Stimulated activated CD8-positive, alpha-beta memory T cell treated with anti-CD3 and anti-CD28 coated beads, Interleukin-15, amount 100 ng/mL, for 48 hours (primary cell): ENCODE measurements at places on chromosomes 16 and 17.

DNA sequence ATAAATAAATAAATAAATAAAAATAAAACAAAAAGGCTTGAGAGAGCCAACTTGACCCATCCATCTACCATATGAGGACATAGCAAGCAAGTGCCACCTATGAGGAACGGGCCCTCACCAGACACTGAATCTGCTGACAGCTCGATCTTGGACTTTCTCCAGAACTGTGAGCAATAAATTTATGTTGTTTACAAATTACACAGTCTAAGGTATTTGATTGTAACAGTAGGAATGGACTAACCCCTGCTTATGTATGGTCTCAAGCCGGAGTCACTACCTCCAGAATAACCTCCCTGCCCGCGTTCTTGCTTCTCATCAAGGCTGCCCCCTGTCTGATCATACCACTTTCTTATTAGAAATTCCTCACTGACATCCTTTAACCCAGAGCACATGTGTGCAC is 9.9 kb downstream of the SLC5A11 start:
- DNase-seq = no peak

- no peak for DNase-seq
These were observed 9.8 kb downstream of the ST6GALNAC1 start for GRCh38 chr17:76633628-76634328.

DNA sequence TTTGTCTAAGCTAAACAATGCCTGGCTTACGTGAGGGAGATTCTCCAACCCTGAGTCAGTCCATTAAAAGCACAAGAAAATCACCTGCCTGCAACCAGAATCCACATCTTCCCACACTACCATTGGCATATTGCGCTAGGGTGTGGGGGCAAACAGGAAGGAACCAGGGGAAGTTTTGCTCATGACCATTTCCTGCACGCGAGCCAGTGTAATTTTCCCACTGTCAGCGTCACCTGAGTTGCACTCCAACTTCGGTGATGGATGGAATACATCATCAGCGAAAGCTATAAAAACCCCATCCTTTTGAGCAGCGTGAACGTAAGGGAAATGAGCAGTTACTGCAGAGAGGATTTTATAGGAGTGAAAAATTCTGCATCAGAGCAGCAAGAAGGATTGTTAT is 167.9 kb upstream of the NOL11 start:
- no peak for DNase-seq

- peak; percentile 38 for DNase-seq
These were observed 22.3 kb downstream of the ARHGAP27 start for GRCh38 chr17:45410144-45411091.

DNA sequence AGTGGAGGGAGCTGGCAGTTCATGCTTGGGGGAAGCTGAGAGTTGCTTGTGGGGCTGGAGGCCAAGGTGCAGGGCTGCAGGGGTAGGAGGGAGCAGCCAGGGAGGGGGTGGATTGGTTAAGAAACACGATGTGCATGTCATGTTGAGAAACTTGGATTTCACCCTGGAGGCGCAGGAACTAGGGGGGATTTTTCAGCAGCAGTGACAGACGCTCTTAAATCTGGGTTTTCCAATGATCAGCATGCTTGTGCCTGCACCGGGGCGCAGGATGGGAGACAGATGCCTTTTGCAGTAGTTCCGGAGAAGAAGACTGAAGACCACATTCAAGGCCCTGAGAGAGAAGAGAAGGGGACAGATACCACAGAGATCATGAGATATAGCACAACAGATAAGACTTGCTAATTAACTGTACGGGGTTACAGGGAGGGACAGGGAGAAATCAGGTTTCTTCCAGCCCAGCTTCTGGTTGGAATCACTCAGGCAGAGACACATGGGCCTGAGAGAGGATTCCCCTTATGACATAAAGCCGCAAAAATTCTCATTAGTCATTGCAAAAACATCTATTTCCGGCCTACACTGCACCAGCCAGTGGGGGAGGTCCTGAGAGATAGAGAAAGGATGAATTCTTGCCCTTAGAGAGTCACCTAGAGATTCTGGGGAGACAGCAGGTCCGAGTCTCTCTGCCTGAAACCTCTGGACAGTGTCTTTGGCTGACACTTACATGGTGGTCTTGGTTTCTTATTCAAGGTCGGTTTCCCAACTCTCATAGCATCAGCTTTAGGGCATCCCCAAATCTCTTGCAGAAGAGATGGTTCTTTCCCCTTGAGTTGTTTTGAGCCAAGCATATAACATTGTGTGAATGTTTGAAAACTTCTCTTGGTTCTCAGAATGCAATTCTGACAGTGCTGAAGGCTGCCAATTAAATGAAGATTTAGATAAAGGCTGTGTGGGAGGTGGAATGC is 27.1 kb downstream of the CDH13 start:
- DNase-seq = peak; percentile 27

- DNase-seq = no peak
These were observed 90.1 kb upstream of the CDC42EP4 start for GRCh38 chr17:73401911-73402310.

- DNase-seq = no peak
These were observed 15.9 kb downstream of the ANKRD40 start for GRCh38 chr17:50691550-50692447.

- no peak for DNase-seq
These were observed 640.7 kb upstream of the SOX9 start for GRCh38 chr17:71480099-71480498.

DNA sequence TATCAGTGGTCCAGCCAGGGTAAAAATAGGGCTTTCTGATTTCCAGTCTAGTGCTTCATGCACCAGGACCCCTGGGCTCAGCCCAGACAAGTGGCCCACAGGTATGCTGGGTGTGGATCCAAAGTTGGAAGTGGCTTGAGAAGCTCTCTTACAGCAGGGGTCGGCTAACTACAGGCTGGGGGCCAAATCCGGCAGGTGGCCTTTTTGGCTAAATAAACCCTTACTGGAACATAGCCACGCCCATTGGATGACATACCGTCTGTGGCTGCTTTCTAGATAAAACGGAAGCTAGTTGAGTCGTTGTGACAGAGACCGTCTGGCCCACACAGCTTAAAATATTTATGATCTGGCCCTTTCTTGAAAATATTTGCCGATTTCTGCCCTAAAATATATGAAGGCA is 119.0 kb upstream of the CDC42EP4 start:
- no peak for DNase-seq

- DNase-seq = no peak
These were observed 5.5 kb upstream of the CALB2 start for GRCh38 chr16:71352963-71353460.

DNA sequence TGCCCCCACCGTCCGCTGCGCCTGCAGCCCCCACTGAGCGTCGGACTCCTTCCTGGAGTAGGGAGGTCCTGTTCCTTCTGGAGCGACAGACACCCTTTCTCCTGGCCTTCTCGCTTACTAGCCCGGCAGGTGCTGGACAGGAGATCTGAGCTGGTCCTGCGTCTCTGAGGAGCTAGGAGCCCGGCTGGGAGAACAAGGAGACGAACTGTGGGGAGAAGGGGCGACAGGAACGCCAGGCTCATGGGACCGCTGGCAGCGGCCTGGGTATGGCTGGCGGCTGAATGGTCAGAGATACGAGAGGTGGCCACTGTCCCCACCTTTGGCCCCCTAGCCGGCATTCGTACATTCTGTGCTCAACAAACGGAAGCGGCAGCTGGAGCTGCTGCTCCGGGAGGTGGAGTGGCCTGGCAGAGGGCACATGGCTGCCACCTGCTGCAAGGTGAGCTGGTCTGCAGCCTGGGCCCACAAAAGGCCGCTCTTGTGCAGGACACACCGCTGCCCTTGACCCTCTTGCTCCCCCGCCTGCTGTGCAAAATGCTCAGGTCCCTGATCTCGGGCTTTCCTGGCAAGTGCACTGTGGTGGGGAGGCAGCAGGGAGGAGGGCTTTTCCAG is 2066.7 kb downstream of the TP53TG3F start:
- no peak for DNase-seq

GRCh38 chr17:18959845-18960240 is 7.9 kb downstream of the SLC5A10 start:
- DNase-seq = no peak

DNA sequence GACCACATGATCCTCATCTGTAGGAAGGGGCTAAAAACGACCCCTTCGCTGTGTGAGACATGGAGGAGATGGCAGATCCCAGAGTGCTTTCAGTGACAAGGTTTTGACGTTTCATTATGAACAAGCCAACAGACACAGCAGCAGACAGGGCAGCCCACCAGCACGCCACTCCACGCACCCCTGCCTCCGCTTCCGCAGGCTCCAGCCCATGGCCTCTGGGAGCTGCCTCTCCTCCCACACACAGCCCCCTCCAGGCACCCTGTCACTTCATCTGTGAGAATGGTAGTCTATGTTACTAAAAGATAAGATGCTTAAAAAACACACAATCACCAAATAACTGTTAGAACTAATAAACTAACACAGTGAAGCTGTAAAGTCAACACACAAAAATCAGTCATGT is 12.3 kb upstream of the ADCY7 start:
- DNase-seq = no peak

GRCh38 chr16:11586378-11586855 is 302 bp downstream of the LITAF start:
- no peak for DNase-seq

- DNase-seq = no peak
These were observed 9.0 kb downstream of the DNAAF8 start for GRCh38 chr16:4743226-4743878.

GRCh38 chr17:70076189-70076588 is 1.2 kb downstream of the KCNJ16 start:
- DNase-seq = no peak

DNA sequence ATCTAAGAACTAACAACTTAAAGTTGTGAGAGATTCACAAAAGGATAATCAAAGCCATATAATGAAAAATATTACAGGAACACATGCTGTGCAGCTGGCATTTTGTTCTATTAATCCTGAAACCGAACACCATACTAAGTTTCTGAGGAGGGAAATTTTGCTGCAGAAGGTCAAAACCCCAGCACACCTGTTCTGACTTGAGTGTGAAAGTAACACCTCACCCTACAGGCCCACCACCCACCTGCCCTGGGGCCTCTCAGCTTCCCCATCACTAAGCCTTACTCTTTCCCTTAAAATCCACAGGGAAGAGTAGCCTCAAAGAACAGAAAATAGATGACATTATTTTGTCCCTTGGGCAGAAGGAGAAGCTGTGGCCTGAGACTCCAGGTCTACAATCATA is 44.8 kb downstream of the STAT5A start:
- DNase-seq = peak; percentile 26

GRCh38 chr17:4648741-4649140 is 7.3 kb upstream of the ALOX15 start:
- no peak for DNase-seq

DNA sequence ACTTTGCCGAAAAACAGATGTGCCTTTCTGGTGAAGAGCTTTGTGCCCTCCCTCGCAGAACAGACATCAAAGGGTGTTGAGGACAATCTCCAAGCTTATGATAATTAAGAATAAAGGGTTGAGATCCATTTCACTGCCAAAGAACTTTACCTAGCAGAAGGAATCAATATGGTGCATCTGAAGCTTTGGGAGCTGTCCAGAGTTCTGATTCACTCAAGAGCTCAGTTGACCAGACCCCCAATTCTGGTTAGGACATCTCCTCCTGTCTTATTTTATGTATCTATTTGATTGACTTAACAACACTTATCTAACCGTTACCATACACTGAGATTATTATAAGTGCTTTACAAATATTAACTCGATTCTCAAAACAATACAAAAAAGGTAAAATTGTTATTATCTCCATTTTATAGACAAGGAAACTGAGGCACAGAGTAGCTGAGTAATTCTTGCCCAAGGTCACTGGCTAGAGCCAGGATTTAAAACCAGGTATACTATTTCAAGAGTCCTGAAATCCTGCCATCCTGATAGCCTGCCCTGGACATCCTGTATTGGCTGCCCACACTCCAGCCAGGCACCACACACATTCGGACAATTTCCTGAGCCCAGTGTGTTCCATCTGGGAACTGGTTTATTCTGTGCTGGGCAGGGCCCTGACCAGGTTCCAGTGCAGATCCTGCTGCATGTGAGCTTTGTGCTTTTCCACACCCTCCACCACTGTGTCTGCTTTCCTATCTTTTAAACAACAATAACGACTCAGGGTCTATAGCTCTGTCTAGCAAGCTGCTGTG is 29.8 kb downstream of the PITPNM3 start:
- DNase-seq = no peak

- DNase-seq = no peak
These were observed 4.2 kb downstream of the PITPNA start for GRCh38 chr17:1558401-1558800.

DNA sequence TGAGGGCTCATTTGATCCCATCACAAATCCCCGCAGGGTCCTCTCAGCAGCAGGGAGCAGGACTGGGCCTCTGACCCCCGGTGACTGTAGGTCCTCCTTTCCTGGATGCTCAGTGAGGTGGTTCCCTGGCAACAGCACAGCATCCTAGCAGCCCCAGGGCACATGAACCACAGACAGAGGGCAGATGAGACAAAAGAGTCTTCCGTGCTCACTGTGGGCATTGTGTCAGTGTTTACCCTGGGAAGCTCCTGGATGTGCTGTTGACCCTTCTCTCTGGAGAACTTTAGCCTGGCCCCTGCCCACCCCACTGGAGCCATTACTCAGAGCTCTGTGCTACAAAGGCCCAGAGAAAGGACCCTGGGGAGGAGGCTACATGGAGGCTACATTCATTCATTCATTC is 21.7 kb upstream of the TMEM220 start:
- no peak for DNase-seq

DNA sequence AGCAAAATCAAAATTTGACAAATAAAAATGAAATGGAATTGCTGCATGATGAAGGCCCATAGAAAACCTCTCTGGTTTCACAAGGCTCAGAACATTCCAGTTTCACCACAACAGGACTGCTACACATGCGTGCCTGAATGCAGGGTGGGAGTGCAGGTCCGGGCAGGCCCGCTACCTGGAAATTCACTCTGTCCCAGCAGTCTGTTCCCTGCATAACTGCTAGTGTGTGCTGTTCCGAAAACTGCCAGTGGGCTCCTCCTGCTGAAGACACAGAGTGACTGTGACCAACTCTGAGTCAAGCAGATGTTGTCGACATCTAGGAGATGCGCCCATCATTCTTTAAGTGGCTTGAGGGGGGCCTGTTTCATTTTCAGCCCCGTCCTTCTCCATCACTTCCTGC is 284.8 kb upstream of the MAF start:
- DNase-seq = no peak

DNA sequence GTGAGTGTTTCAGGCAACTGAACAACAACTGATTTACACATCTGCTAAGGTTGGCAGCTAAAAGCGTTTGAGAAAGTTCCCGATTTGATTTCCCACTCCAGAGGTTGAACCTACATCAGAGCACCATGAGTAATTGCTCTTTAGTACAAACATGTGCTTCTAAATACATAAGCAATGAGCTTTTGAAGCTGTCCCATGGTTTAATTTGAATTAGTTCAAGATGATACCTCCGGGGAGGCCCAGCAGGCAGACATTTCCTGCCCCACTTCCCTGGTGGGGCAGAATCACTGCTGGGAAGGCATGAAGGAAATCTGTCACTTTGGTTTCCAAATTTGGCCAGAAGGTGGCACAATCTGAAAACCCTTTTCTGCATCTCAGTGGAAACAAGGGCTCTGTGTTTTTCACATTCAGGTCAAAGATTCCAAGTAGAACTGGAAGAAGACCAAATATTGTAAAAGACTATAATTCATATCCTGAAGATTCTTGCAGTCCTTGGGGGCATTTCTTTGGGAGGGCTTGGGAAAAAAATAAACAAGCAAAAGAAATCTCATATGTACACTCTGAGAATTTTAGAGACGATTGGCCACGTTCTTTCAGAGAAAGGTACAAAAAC is 176.2 kb upstream of the FAM20A start:
- DNase-seq = no peak
